ENCODE measurements at places on chromosomes 7 and 10.
A peak's percentile ranks its signal among the peaks of the same experiment; 100 is the strongest.

DNA sequence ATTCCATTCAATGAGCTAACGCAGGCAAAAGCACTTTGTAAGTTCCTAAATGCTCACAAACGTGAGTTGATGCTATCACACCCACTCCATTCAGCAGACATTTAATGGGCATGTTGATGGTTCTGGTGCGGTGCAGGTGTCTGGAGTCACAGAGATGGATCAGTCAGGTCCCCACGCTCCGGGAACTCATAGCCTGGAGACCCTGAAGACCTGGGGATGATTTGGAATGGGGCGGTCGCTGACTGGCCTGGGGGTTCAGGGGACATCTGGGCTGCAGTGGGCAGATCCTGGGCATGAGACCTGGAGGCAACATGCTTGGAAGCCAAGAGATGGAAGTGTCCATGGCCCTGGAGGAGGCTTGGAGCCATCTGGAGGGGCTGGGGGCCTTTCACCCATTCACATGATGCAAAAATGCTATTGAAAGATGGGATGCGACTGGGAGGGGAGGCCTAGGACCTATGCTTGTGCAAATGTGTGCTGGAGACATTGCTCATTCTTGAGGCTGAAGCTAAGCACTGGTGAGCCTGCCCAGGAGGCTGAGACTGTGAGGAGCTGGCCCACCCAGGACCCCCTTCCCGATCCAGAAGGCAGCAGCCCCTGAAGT is 522.6 kb downstream of the GLRX3 start:
- no peak for DNase-seq

DNA sequence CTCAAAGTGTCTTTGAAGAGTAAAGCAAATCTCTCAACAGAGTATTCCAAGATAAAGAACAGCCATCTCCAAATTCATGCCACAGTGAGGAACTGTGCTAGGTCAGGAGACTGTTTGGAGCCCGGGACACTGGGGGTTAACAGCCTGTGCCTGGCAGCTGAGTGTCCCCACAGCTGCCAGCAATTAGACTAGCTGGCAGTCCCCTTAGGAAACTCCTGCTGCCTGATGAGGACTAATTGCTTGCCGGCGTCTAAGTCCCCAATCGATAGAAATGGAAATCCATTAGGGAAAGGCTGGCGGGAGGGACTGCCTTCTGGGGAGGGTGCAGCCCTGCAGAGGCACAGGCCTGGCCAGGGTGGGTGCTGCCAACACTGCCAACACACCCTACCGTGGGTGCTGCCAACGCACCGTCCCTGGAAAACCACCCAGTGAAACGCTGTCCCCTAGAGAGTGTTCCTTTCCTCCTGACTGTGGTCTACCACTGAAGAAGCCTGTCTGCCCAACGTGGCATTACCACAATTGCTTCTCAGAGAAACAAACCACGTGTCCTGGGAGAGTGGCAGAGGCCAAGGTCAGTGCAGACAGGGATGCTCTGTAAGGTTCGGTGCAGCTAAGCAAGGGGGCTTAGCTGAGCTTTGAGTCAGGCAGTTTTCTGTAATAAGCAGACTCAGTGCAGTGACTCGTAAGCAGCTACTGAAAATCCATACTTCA is 60.8 kb downstream of the XRCC2 start:
- DNase-seq = no peak

DNA sequence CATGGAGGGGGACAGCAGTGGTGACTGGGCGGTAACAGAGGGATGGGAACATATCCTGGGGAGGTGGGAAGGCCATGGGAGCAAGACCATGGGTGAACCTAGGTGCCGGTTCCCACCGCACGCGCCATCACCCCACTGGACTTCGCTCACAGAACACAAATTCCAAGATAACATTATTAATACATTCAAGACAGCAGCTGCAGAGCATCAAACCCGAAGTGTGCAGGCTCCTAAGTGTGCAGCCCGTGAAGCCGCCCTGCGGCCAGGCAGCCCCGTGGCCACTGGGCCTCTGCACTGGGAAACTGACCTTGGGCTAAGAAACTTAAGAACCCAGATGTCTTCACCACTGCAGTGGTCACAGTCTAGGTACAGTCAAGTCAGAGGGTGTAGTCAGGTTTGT is 42.8 kb upstream of the ZRANB1 start:
- no peak for DNase-seq

- no peak for DNase-seq
Measured at GRCh38 chr7:98957766-98958165, 79.4 kb downstream of the TRRAP start.

DNA sequence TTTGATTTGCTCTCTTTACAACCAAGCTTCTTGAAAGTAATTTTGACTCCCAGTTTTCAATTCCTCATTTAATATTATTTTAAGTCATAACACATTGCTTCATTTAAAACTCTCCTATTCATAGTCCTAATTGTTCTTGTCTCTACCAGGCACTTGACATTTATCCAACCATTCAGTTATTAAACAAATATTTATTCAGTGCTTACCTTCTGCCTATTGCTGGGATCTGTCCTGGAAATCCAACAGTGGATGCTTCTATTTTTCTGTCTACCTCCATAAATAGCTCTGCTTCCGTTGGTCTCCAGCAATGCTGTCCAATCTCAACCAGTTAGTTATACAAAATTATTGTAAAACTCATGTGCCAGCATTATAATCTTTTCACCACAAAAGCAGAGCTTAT is 615.1 kb downstream of the ZWINT start:
- DNase-seq = no peak

DNA sequence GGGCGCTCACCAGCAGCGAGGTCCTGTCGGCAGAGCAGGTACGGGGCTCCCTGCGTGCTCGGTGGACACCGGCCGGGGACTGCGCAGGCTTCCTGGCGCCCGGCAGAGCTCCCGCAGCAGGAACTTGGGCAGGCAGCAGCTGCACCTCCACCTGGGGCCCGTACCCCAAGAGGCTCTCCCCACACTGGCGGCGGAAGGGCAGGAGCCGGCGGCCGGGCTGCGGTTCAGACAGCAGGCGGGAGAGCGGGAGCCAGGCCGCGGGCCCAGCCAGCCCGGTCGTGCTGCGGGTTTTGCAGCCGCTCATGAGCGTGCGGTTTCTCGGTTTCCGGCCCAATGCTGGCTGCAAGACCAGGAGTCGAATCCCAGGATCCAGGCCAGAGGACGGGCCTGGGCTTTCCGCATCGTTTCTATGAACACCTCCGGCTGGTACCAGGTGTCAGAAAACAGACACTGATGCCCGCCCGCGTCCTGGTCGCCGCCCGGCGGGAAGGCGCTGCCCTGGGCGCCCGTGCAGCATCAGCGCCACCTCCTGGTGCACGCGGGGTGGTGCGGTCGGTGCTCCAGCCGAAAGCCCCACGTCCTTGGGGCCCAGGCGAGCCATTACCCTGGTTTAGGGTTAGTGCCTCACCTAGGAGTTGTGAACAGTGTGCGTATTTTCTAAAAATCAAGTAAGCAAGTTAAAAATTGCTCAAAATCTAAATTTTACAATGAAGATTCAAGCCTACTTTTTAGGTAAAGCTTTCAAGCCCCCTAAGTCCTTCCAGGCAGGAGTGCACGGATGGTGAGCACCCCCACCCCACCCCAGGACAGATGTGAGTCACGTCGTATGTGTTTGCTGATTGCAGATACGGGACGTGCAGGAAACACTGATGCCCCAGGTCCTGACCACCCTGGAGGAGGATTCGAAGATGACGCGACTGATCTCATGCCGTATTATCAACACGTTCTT is 47.4 kb upstream of the PRKAR1B start:
- DNase-seq = peak; percentile 75

- no peak for DNase-seq
Measured at GRCh38 chr10:69910561-69910960, 108.9 kb downstream of the COL13A1 start.

DNA sequence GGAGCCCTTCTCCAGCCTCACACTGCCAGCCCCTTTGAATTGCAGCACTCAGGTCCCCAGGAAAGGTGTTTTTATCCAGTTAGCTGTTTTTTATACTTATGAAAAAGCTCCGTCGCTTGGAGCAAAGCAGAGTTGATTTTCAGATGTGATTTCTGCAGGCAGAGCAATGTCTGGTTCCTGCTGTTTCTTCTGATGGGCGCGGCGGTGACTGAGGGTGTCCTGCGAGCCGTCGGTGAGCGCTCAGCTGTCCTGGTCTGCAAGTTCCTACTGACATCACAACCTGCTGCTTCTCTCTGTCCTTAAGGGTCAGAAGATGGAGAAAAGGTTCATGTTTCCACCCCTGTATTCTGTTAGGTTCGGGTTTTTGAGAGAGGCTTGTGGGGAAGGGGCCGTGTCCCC is 109.6 kb upstream of the FAM20C start:
- DNase-seq = no peak

DNA sequence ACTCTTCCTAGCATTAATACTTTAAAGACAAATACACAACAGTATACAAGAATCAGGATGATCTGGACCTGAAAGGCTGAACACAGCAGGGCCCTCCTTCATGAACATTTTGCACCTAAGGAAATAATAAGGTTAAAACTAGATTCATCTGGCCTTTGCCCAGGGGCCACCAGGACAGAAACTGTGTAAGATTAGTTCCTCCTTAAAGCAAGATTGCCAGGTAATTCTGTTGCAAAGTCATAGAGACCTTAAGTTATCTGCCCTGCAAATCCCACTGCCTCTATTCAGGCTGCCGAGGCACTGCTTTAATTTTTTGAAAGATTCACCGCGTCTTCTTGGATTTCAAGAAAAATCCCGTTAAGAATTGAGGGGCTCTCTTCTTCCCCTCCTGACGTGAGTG is 1.6 kb upstream of the KIAA1217 start:
- DNase-seq = no peak

GRCh38 chr7:30254717-30255063 is 29.7 kb upstream of the ZNRF2 start:
- no peak for DNase-seq

GRCh38 chr7:137760111-137760510 is 86.7 kb downstream of the DGKI start:
- DNase-seq = no peak

DNA sequence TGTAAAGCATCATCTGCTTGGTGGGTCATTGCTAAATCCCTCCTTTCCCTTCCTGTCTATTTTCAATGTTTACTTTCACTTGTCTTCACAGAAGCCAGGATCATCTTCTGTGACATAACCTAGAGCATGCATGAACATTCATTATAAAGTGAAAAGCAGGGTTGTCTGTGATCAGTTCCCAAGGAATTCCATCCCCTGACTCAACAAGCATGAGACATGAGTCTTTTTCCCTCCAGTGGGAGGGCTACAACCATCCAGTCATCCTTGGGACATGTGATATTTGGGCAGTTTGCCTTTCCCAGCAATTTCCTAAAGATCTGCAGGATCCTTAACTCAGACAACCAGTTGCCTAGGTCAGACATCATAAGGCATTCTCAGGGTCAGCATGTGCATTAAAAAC is 166.3 kb upstream of the TMEM196 start:
- DNase-seq = no peak

- no peak for DNase-seq
Measured at GRCh38 chr7:151167197-151167961, at the start of gene GBX1. Gene GBX1, minus strand, starts transcription at chr7:151167694. Its CDS starts 146 bp downstream, at chr7:151167548.

DNA sequence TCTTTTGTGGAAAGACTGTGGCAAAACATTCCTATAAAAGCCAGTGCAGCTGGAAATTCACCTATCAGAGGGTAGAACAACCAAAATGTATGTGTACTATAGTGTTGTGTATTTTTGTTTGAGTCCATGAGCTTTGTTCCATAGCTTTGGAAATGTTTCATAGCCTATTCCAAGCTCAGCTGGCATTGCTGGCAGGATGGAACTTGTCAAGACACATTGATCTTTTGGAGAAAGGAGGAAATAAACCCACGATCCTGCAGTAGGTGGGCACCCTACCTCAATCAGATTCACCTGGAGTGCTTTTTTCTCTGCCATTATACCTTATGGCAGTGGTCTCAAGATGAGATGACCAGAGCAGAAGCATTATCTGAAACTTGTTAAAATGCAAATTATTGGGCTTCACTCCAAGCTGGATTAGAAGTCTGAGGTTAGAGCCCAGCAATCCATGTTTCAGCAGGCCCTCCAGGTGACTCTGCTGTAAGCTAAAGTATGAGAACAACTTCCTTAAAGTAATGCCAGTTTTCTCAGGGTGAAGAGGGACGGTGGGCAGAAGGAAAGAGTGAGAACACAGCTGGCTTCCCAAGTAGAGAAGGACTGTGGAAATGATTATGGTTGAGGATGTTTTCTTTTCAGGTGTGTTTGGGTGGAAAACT is 30.3 kb upstream of the CDK1 start:
- no peak for DNase-seq

DNA sequence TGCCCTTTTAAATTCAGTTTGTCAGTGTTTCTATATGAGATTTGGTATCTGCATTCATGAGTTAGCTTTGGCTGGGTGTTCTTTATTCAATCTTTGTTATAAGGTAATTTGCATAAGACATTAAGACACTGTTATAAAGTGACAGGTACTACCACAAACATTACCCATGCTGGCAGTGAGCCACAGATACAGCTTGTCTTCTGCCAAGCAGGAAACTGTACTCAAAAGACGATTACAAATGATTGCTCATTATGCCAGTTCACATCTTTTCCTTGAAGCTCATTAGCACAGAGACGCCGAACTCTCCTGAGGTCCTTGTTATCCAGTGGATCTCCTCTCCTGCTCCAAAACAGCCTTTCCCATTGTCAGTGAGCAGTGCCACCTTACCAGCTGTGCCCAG is 30.4 kb downstream of the AMPH start:
- DNase-seq = no peak

- DNase-seq = peak; percentile 17
Measured at GRCh38 chr10:34955391-34955790, 134.8 kb downstream of the CUL2 start.

DNA sequence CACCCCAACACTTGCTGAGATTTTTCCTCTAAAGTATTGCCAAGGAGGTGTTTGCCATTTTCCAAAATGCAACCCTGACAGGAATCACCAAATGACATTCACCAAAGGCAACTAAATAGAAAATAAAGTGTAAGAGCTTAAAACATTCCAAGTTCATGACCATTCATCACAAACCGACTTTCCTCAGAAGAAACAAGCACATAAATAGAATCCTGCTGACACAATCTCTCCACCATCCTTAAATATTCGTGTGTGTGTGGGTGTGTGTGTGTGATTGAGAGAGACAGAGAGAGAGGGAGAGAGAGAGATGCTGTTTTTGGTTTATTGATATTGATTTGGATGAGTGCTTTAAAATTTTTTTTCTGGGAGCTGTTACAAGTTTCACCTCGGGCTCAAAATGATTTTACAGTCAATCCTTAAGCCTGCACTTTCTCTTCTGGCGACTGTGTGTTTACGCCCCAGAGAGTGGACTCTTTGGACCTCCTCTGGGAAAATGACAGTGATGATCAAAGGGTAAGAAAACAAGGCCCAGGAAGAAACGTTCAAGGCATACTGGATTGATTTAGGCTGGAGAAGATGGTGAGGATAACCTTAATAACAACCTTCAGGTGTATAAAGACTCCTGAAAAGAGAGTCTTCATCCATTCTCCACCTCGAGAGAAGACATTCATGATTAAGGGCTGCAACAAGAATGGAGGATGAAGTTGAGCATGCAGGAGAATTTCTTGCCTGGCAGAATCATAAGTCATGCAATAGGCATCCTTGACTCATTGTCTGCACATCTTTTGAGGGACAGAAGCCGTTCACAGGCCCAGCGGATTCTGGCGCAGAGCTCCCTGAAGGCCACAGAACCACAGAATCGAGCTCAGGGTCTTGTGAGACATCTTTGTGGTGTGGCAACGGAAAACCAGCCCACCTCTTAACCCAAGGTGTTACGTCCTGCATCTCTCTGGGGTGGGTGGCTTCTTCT is 104.4 kb upstream of the FGFR2 start:
- DNase-seq = no peak

GRCh38 chr7:92625617-92626016 is 35.4 kb upstream of the FAM133B start:
- peak; percentile 68 for DNase-seq
